ENCODE measurements at places on chromosomes 4 and X. TPM values are rescaled to one million over a fixed set of nuclear protein-coding genes. Genes with fewer than 3 reads are reported as not detected.

The DOK7 gene
- total RNA-seq = 7.4 TPM

The MAGEA4 gene
- total RNA-seq = not detected

The ARX gene
- total RNA-seq = not detected

The SPANXC gene
- total RNA-seq = not detected

The PLXNB3 gene
- total RNA-seq = 65.3 TPM

The GAB3 gene
- 4.6 TPM for total RNA-seq

The MFAP3L gene
- 4.5 TPM for total RNA-seq

The TBX22 gene
- not detected for total RNA-seq

The TKTL2 gene
- total RNA-seq = not detected

The CYTL1 gene
- 10.7 TPM for total RNA-seq

The TSPAN6 gene
- total RNA-seq = 37.9 TPM

The NPY1R gene
- 6.3 TPM for total RNA-seq

The VGLL1 gene
- total RNA-seq = 0.78 TPM

The H2BW2 gene
- 0.17 TPM for total RNA-seq

The KLHL4 gene
- 1.9 TPM for total RNA-seq

The IL2 gene
- total RNA-seq = 3.4 TPM

The PROM1 gene
- total RNA-seq = 40.8 TPM

The FAM47E gene
- 13.8 TPM for total RNA-seq

The OPRPN gene
- total RNA-seq = not detected

The MAGIX gene
- total RNA-seq = 18.3 TPM

The DCAF12L1 gene
- 8.6 TPM for total RNA-seq

The THAP9 gene
- total RNA-seq = 2.8 TPM

The ADH1C gene
- 41.6 TPM for total RNA-seq

The CT45A5 gene
- total RNA-seq = not detected

The UGT8 gene
- 72.8 TPM for total RNA-seq

The POU4F2 gene
- total RNA-seq = not detected

The CHRNA9 gene
- total RNA-seq = not detected

The CXorf49 gene
- total RNA-seq = not detected

The GAGE2A gene
- total RNA-seq = not detected

The PFKFB1 gene
- 0.12 TPM for total RNA-seq

The DAPP1 gene
- total RNA-seq = 23.3 TPM

The PACRGL gene
- 12.9 TPM for total RNA-seq

The F8A3 gene
- 11.1 TPM for total RNA-seq

The CSN2 gene
- not detected for total RNA-seq

The TMSB15A gene
- not detected for total RNA-seq

The ASMT gene
- total RNA-seq = not detected

The ARMCX4 gene
- 12.7 TPM for total RNA-seq

The EDA2R gene
- 1.9 TPM for total RNA-seq

The MAGED4 gene
- total RNA-seq = 48.7 TPM

The TAF7L gene
- total RNA-seq = not detected

The ELOVL6 gene
- 43.1 TPM for total RNA-seq

The RPS6KA3 gene
- 51.9 TPM for total RNA-seq

The SPP1 gene
- total RNA-seq = 3,399 TPM

The GPR34 gene
- 20.9 TPM for total RNA-seq

The MAGEA11 gene
- total RNA-seq = not detected

The SLC10A6 gene
- total RNA-seq = 0.81 TPM

The NSUN7 gene
- total RNA-seq = 5.6 TPM

The IBSP gene
- total RNA-seq = 2.1 TPM

The LARP7 gene
- 34.9 TPM for total RNA-seq

The CYBB gene
- 41.8 TPM for total RNA-seq

The HEPH gene
- 50.8 TPM for total RNA-seq

The TEX13B gene
- not detected for total RNA-seq

All from mucosa of gallbladder (tissue), 1 donor.